ENCODE measurements at places on chromosomes 12 and 14. TPM values are rescaled to one million over a fixed set of nuclear protein-coding genes. Genes with fewer than 3 reads are reported as not detected.

TMEM229B gene
- total RNA-seq: 0.83 TPM

MAX gene
- 47.0 TPM for total RNA-seq

ANO4 gene
- 0.11 TPM for total RNA-seq

IL31 gene
- not detected for total RNA-seq

PTPRR gene
- total RNA-seq: 0.24 TPM

CCDC184 gene
- 0.69 TPM for total RNA-seq

PAX9 gene
- total RNA-seq: 0.84 TPM

COX8C gene
- total RNA-seq: not detected

KRT5 gene
- total RNA-seq: not detected

RFLNA gene
- total RNA-seq: 0.50 TPM

DNA sequence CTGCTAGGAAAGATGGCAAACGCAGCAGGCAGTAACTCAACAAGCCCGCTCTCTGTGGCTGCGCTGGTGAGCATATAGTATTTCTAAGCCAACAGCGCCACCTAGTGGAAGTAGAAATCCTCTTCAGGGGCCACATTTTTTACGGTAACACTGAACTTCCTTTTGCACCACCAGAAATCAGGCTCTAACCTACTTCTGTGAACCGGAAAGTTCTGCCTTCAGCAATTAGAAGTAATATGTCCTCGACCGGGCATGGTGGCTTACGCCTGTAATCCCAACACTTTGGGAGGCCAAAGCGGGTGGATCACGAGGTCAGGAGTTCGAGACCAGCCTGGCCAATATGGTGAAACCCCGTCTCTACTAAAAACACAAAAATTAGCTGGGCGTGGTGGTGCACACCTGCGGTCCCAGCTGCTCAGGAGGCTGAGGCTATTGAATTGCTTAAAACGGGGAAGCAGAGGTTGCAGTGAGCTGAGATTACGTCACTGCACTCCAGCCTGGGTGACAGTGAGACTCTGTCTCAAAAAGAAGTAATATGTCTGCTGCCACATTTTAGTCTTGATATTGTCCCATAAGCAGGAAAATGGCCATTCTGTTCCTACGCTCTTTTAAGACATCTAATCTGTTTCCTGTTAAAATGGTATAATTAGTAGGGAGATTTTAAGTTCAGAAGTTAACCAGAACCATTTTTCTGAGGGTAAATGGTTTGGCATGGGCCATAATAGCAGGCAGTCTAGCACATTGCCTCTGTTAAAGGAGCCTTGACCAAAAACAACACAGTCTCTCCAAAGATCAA lies 26.8 kb downstream of the APOBEC1 start:
- peak; percentile 77 for DNase-seq

- no peak for DNase-seq
These were observed 314.3 kb upstream of the OR4E1 start for GRCh38 chr14:21987937-21988336.

DNA sequence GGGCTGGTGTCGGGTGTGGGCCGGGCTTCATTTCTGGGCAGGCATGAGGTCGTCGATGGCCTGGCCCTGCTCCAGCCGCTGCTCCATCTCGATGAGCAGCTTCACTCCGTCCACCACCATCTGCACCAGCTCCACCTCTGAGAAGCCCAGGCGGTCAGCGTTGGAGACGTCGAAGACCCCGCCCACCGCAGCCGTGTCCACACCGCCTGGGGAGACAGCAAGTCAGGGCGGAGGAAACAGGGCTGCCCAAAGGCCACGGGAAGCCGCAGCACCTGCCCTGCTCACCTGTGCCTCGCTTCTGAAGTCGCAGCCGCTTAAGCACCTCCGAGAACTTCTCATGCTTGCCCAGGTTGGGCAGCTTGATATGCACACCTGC lies 2.8 kb downstream of the CKB start:
- peak; percentile 65 for DNase-seq

GRCh38 chr14:28143316-28143715 lies 623.3 kb upstream of the FOXG1 start:
- no peak for DNase-seq

- DNase-seq: no peak
These were observed 81.3 kb upstream of the DUSP6 start for GRCh38 chr12:89433634-89434033.

- no peak for DNase-seq
These were observed 2.0 kb downstream of the DYRK2 start for GRCh38 chr12:67650388-67651131.

GRCh38 chr12:57823131-57823907 lies 4.8 kb upstream of the AVIL start:
- DNase-seq: no peak

DNA sequence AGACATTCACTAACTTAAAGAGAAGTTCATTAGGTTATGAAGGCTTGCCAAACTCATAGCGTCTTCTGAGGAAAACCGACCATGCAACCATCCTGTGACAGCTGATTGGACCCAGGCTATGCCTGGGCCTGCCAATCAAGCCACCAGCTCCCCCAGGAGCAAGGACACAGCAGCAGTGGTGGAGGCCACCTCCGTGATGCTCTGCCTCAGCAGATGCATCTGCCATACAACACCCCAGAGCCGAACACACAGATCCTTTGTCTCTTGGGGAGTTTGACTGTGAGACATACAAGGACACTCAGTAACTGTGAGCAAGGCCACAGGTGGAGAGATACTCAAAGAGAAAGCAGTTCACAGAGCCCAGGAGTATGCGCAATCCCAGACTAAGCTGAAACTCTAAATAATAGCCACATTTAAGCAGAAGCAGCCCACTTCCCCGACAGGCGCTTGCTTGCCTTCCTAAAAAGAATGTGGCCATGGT lies 10.0 kb upstream of the CNIH1 start:
- DNase-seq: no peak

GRCh38 chr12:43407816-43408645 lies 144.0 kb downstream of the ADAMTS20 start:
- DNase-seq: no peak

DNA sequence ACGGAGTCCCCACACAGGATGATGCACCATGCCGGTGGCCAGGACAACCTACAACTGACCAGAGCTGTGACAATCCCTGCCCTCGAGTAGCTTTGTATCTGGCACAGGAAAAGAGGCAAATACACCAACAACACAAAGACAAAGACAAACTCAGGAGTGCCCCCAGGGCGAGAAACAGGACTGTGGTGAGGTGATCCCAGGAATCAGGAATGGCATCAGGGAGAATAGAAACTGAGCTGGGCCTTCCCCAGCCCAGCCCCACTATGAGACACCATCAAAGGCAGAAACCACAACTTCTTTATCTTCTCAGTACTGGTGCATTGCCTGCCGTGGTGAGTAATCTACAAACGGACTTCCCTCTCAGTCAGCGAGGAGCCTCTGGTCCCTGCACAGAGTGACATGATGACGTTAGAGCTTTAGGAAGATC lies 157.7 kb downstream of the TTC7B start:
- DNase-seq: no peak

DNA sequence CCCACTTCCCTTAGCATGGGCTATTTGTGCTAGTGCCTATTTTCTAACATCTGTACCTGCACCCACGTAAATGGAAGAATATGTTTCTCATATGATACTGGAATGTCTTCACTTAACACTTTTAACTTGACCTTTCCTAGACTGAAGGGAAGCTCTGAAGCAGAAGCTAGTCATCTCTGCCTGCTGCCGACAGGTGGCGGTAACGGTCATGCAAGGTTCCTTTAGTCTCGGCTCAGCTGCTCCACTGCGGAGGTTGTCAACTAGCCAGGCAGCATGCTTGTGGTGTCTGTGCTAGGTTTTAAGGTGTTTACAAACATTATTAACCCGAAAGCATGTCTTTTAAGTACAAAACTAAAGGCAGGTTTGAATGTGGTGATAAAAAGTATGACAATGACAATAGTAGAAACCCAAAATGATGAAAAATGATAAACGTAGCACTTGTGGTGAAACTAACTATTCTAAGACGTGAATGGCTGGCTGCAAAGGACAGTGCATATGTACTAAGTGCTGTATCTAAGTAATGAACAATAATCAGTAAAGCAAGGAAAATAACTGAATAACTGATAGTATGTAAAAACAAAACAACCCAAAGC lies 117.2 kb downstream of the GRIN2B start:
- DNase-seq: peak; percentile 64

DNA sequence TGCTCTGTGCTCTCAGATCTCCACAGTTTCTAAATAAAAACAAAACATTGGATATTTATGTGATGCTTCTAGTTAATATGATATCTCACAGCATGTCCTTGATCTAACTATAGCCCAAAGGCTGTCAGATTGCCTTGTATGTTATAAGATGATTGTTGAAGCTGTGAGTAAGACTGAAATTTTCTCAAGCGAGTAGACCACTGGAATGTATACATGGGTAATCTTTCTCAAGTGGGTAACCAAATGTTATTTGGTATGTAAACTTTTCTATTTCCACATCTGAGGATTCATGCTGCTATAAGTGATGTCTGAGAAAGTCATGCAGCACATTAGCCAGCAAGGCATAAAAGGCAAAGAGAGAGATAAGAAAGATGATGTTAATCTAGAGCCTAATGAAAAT lies 886.7 kb downstream of the NRXN3 start:
- DNase-seq: no peak

GRCh38 chr14:60647081-60647836 lies 2.0 kb downstream of the SIX1 start:
- DNase-seq: peak; percentile 74

DNA sequence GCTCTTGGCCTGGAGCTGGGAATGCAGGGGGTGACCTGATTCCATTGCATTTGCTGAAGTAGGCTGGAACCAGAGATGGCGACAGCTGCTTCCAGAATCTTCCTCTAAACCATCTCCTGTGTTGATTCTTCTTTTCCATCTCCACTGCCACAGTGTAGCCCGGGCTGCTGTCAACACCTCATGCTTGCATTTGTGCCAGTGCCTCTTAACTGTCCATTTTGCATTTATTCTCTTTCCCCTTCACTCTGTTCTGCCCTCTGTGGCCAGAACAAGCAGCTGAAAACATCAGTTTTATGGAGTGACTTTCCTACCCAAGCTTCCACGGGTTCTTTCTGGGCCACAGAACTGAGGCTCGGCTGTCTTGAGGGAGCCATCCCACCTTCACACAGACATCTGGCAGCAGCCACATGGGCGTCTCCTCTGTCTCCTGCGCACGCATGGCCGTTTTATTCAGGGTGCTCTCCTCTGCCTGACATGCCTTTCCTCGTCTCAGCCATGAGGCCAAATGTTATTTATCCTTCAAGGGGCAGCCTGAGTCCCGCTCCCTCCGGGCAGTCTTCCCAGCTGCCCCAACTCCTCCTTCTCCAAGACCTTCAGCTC lies 51.7 kb downstream of the SMOC1 start:
- no peak for DNase-seq

DNA sequence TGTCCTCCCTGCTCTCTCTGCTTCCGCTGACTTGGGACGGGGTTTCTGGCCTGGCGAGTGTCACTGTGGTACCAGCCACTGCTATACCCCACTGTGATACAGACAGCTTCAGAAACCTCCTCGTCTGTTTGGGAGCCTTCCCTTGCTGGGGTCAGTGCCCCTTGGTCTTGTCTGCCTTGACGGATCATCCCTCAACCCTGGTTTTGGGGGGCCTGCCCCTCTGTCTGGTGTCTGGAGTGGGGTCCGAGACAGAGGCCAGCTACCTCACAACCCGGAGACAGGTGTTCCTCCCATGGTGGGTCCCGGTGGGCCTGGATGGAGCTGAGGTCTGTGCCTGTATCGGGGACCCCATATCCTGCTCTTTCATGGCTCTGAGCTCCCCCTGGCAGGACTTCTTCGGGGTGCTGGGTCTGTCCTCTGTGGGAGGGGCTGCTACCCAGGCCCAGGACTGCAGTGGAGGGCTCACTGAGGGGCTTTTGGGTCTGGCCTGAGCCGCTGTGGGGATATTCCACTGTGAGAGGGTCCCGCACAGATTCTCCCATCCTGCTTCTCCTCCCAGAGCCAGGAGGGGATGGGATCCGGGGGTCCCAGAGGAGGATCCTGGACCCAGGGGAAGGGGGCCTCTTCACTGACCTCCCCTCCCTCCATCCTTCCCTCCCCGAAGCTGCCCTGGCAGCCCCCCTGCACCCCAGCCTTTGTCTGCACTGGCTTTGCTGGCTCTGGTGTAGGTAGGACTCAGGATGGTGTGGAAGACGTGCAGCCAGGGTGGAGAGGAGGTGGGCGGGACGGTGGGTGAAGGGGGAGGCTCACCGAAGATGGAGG lies 365.5 kb downstream of the TMEM121 start:
- DNase-seq: peak; percentile 5

GRCh38 chr12:14257734-14258574 lies 107.5 kb upstream of the ATF7IP start:
- DNase-seq: peak; percentile 92

GRCh38 chr12:507391-507796 lies 47.7 kb downstream of the B4GALNT3 start:
- no peak for DNase-seq

GRCh38 chr14:64244279-64244678 lies 49.9 kb downstream of the ESR2 start:
- DNase-seq: no peak

DNA sequence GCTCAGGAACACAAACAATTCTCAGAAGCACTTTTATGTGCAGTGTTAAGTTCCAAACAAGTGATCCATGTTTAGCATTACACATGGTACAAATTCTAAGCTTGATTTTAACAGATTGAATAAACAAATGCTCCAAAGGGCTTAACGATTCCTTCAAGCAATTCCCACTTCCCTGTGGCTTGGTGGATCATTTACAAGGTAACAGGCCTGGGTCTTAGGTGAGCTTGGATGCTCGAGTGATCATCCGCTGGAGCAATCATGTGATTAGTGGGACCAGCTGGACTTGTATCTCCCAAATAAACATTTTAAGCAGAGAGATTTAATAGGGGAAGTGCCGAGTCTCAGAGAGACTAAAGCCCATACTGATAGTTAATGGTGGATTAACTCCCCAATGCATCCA lies 70.7 kb downstream of the CALM1 start:
- DNase-seq: no peak

- no peak for DNase-seq
These were observed 3.4 kb downstream of the ACYP1 start for GRCh38 chr14:75060420-75060819.

DNA sequence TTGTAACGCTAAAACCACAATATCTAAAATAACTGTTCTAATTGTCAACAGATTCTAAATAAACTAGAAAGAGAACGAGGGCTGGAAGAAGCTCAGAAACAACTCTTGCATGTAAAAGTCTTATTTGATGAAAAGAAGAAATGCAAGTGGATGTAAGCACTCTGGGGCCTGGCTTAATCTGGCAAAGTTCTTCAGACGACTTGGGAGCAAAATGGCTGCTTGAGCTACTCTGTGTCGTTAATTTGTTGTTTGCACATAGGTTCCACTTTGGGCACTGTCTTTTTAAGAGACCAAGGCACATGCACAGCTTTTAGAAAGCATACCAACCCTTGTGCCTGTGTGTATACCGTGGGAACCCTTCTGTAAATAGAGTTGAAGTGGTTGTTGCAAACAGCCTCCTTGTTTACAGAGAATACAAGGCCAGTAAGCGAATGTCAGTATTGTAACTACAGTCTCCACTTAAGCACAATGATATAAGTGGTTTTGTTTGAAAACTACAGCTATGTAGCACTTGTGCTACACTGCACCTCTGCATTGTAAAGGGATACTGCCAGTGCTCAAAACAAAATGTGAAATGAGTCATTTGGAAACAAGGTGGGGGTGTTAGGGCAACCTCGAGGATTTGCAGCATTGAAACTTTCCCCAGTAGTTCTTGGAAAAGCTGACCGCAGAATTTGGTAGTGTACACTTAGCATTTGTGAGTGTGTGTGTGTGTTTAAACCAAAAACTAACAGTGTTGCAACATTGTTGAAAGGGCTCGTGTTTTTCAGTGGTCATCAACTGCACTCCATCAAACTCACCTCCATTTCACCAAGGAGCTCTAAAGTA lies 154.3 kb downstream of the CEP83 start:
- DNase-seq: no peak

GRCh38 chr12:32305163-32305562 lies 94.2 kb upstream of the FGD4 start:
- DNase-seq: no peak
